RCC 7860 (cell line): ENCODE measurements at places on chromosomes 16 and 17.
A peak's percentile ranks its signal among the peaks of the same experiment; 100 is the strongest.

DNA sequence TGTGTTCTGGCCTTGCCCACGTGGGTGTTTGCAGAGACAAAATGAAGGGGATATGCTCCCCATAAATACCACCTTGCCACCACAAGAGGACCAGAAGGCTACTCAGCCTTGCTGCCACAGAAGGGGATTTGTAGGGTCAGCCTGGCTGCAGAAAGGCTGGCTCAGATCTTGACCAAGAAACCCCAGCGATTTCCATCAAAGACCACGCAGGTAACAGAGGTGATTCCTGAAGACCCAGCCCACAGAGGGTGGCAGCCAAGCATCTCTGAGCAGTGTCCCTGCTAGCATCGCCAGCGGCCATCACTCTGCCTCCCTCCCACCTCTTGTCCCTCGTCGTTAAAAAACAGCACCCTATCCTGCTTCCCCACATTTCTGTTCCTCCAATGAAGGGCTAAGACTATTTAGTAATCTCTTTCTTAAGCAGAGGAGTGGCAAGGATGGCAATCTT is 54.9 kb downstream of the BEAN1 start:
- DNase-seq = no peak

GRCh38 chr17:72171703-72172667 is 51.2 kb downstream of the SOX9 start:
- DNase-seq = no peak

DNA sequence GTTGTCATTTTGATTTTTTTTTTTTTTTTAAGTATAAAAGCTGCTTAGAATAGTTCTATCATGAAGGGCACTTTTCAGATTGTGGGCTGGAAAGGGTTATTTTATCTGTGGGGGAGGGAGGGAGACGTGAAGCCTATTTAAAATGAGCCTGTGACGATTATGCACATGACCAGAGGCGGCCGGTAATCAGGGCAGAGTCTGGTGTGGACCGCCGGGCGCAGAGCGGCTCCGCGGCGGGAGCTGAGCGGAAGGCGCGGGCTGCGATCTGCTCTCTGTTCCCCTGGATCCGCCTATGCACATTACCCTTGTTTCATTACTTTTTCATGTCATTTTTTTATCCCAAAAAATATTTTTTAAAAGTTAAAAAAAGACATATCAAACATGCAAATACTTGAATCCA is 23.5 kb downstream of the TMC6 start:
- no peak for DNase-seq

DNA sequence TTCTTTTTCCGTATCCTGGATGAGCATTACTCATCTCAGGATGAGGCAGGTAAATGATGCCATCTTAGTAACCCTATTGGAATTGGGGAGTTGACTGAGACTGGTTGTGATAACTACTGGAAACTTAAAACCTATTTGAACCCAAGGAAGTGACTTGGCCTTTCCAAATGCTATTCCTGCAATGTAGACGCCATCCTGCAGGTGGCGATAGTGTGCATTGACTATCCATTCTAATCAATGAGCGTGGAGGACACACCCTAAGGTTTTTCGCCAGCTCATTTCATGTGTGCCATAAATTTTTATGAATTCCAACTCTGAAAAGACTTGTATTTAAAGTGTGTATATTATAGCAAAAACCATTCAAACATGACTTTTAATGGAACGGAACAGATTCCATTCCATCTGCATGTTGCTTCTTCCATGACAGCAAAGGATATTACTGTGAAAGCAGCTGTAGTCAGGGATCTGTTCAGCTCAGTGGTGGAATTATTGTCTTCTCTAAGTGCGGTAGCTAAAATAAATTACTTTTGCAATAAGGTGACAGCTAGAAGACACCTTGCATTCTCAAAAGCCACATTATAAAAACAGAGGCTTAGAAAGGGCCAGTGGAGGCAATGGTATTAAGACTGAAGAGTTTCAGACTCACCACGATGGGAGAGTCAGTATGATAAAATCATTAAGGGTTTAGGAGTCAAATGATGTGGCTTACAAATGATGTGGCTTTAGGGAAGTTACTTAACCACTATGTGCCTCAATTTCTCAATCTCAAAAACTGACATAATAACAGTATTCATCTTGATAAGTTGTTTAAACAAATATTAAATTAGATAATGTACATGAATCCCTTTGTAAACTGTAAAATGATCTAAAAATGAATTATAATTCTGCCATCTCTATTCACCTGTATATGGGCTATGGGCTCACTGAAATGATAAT is 55.5 kb downstream of the SYT17 start:
- DNase-seq = no peak

DNA sequence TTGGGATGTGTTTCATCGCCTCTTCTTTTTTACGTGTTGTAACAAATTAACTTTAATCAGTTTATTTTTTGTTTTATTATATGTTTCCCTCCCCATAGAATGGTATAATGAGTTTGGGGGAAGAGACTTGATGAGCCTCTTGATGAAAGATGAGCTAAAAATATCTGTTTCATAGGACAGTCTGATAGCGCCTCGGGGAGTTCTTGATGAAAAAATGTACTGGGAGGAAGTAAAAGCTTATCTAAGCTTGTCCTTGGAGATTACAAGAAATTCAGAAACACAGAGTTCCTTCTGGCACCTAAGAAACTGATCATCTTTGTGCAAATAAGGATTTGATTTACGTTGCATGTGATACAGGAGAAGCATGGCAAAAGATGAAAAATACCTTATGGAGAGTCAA is 350.2 kb upstream of the CDH8 start:
- no peak for DNase-seq

DNA sequence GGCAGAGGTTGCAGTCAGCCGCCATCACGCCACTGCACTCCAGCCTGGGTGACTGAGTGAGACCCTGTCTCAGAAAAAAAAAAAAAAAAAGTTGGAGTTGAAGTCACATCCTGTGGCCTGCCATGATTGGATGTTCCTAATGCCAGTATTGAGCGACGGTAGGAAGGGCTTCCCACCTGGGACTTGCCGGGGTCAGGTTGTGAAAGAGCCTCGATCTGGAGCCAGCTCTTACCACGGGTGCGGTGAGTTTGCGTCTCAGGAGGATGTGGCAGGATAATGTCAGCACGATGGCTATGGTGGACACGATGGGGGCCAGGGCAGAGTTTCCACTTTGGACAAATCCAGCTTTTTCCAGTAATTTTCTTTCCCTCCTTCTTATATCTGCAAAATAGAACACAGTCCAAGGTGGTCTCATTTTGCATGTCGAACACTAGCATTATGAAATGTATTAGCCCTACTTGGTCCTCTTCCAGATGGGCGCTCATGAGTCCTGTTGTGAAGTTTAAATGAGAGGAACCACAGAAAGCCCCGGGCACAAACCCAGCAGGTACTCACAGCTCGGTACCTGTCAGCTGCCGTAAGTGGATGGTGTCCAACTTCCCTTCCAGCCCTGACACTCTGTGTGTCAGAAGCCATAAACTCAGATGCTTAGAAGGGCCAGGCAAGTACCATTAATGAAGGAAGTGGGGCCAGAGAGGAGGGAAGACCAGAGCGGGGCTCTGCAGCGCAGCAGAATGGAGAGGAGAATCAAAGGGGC is 22.2 kb downstream of the ABCC12 start:
- no peak for DNase-seq

GRCh38 chr17:1890758-1891450 is 61.1 kb downstream of the RPA1 start:
- no peak for DNase-seq

- no peak for DNase-seq
Measured at GRCh38 chr16:82195917-82196494, 26.0 kb upstream of the MPHOSPH6 start.

DNA sequence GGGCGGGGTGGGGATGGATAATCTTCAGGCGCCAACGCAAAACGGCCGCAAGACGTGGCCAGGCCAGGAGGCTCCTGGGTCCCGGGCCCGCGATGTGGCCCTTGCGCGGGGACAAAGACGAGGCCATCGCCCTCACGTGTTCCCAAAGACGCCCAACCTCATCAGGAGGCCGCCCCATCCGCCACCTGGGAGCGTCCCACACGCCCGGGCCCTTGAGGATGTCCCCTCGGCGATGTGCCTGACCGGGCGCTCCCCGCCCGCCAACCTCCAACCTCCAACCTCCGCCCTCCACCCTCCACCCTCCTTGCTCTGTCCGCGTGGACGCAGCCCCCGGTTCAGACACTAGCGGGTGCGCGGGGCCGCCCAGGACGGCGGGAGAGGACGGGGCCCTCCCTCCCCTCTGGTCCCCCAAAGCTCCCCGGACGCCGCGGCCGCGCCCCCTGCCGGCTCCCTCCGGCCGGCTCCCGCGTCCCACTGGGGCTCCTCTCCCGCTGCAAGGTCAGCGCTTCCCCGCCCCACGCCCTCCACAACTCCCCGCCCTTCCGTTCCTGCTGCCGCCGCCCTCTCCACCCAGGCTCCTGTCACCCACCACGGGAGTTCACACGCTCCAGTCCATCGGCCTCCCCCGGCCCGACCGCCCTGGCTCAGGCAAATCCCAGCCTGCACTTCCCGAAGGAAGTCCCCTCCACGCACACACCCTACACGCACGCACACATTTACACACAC is 250.8 kb upstream of the RPL38 start:
- DNase-seq = no peak

DNA sequence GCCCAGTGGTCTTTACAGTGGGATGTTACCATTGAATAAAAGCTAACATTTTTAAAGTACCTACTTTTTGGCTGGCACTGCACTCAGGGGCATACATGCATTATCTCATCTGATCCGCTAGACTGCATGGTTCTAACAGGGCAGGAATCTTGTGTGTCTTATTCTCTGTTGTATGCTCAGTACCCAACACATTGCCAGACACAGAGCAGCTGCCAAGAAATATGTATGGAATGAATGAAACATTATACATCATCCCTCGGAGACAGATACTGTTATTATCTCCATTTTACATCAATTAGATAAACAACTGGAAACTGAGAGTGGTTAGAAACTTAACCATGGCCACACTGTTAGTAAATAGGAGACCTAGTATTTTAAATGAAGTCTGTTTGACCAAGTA is 74.1 kb upstream of the CDH11 start:
- no peak for DNase-seq

DNA sequence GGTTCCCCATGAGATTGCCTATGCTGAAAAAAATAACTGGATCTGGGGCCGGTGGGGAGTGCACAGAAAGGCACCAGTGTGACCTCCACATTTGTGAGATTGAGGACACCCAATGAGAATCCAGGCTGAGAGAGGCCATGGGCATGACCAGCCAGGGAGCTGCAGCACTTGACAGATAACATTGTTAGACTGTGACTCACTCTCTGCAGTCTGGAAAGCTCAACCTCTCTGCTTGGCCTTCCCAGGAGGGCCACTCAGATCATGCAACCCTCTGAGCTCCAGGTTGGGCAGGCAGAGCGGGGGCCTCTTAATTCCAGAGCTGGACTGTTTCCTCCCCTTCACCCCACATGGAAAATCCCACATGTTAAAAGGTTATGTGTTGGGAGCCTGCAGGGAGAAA is 30.1 kb downstream of the FZD2 start:
- DNase-seq = peak; percentile 94

DNA sequence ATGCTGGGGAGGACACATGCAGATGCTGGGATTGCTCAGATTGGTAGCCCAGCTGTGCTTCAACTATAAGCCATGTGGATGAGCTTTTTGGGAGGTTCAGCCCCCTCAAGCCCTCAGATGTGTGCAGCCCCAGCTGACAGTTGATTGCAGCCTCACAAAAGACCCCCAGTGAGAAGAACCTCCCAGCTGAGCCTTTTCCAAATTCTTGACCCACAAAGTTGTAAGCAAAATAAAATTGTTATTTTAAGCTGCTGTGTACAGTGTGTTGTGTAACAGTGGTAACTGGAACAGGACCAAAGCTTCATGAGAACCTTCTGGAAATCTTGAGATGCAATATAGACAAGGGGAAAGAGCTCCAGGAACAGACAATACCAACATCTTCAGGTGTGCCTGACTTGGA is 156.8 kb upstream of the IRX3 start:
- no peak for DNase-seq

- DNase-seq = no peak
Measured at GRCh38 chr16:86424398-86424797, 85.9 kb upstream of the FOXF1 start.

- no peak for DNase-seq
Measured at GRCh38 chr17:57228911-57229310, 27.4 kb upstream of the MSI2 start.

GRCh38 chr16:86259499-86259898 is 250.8 kb upstream of the FOXF1 start:
- DNase-seq = no peak

GRCh38 chr17:73566905-73567782 is 77.1 kb downstream of the SDK2 start:
- DNase-seq = no peak

DNA sequence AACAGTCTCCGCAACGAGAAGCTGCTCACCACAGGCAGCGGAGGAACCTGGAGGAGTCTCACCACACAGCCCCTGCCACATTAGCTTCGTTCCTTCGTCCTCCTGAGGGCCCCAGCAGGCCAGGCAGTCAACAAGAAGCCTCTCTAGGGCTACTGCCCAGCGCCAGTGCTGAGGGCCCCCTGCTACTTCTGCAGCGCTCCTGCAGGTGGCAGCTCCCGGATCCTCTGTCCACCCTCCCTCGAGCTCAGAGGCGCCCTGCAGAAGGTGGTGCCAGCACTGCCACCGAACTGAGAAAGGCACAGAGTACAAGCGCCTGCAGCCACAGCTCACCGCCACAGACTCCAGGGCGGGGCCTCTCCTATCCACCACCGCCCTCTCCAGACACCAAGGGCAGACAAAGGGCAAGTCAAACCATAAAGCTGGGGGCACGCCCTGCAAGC is 27.3 kb downstream of the KDM8 start:
- no peak for DNase-seq

GRCh38 chr17:75681289-75681688 is 14.2 kb downstream of the SAP30BP start:
- DNase-seq = peak; percentile 49
